GM20000 (cell line): ENCODE measurements at places on chromosomes 5 and 9.

DNA sequence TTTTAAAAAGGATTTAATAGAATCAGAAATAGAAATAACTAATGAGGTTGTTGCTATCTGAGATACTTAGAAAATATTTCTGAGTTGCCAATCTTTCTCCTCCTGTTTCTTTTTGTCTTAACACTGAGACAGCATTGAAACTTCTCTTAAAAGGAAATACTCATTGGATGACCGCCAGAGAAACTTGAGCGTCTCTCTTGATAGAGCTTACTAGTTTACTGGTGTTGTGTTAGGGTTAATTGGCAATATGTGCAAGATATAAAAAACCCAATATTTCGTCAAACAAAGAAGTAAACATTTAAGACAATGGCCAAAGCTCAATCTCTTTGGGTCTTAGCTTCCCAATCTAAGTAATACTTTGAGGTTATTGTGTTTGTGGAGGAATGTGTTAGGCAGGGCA, 176.4 kb upstream of the CHD1 start:
- no peak for DNase-seq

DNA sequence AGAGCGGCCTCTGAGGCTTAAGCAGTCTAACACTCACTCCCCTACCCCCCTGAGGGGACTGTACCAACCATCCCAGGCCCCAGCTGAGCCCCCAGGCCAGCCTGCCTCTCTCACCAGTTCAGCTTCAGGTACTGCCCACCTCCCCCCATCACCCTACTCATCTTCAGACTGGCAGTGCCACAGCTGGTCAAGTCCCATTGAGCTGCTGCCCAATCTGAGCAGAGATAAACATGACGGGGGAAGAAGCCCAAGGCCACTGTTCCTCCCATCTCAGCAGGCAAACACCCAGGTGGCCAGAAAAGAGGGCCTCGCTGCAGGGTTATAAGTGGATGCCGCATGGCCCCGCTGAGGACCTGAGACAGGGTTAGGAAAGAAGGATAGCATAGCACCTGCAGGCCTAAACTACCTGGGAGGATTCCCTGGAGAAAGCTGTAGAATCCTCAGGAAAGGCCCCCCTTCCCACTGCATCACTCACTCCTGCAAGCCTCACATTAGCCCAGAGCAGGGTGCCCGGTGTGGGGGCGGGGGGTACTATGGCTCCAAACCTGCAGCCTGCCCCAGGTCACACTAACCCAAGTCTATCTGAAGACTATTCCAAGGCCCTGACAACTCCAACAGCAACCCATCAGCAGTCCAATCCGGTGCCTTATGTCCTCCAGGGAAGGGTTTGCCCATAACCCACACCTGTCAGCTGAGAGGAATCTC, 3.6 kb downstream of the B4GALT1 start:
- DNase-seq, result no peak

DNA sequence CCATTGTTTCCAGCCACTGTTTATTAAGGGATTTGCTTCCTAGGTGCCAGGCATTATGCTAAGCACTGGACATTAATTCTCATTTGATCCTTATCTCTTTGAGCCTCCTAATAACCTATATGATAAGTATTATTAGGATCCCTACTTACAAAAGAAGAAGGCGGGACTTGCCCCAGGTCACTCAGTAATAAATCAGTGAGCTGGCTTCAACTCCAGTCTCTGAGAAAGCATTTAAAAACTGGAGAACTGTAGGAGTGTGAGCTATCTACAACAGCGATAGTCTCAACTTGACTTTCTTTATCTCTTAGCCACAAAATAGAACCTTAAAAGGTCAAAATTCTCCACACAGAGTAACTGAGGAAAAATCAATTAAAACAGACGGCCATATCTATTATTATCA, 155.0 kb downstream of the GNAQ start:
- no peak for DNase-seq

- DNase-seq, result peak; percentile 98
Measured at GRCh38 chr5:134113902-134114875, at the start of gene TCF7. Gene TCF7 (plus strand): TSS chr5:134114681. CDS start chr5:134114907, 226 bp downstream.

DNA sequence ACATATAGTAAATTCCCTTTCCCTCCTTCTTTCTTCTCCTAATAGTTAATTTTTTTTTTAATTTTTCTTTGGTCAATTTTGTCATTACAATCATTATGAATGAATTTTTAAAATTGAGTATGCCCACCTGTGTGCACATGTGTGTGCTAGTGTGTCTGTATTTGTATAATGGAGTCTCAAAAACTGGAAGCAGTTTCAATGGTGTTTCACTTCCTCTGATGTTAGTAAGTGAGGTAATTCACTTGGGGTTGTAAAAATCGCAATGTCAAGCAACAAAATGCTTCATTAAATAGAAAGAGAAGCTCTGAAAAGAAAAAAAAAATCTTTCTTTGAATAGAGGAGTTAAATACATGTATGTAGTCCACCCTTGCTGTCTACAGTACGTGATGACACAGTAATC, 1467.6 kb upstream of the NUDT12 start:
- DNase-seq, result no peak

DNA sequence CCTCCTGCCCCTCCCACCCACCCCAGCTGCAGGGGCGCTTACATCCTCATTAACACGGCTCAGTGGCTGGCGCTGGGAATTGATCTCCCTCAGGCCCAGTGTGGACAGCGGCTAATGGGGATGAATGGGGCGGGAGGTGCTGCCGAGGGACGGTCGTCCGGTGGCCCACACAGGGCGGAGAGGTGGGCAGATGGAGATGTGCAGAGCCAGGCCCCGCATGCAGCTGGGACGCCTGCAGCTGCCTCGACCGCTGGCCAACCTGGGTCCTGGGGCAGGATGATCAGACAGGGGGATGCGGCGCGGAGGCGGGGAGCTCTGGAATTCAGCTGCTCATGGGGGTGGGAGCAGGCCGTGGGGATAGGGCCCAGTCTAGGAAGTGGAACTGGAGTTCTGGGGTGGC, 17.6 kb downstream of the TSPAN17 start:
- no peak for DNase-seq
